ENCODE measurements at places on chromosomes 2 and 18.

DNA sequence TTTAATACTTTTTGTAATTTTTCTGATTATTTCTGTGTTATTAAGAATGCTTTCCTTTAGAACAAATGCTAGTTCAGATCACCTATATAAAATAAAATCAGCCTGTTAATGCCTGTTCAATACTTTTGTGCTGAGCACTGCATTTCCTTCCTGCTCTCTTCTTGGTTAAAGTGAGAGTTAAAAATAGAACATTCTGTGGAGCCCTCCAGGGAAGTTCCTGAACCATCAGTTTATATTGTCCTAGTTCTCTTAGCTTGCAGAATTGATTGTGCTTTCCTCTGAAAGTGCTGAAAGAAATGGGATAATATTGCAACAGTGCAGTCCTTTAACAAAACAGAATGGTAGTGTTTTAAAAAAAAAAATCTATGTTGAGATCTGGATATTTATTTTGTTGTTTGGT lies 74.6 kb upstream of the UBXN4 start:
- no peak for DNase-seq

GRCh38 chr2:201908901-201909300 lies 102.6 kb downstream of the CDK15 start:
- DNase-seq, result no peak

DNA sequence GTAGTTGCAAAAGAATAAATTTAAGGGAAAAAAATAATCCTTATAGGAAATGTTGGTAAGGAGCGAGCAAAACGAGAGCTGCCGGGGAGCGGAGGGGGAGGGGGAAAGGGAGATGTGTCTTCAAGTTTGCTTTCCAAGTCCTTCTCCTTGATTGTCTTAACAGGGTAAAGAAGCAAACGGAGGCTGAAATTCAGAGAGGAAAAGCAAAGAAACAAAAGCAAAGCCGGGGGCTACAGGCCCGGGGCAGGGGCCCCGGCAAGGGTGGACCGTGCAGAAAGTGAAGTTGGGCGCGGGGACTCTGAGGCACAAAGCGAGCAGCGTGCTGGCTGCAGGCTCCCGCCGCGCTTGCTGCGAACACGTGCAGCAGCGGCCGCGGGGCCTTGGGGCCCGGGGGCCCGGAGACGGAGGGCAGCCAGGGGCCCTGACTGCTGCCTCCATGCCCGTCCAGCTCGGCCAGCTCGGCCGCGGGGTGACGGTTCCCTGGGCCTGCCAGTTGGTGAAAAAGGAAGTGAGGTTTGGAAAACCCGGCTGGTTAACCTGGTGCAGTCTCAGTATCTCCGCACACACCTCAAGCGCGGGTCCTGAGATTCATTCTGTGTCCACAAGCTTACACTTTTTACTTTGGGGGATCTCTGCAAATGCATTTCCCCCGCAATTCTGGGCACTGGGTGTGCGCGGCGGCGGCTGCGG lies 4.1 kb downstream of the BCL11A start:
- DNase-seq, result peak; percentile 7

GRCh38 chr2:201938156-201938775 lies 95.4 kb upstream of the FZD7 start:
- DNase-seq, result no peak

GRCh38 chr2:182444806-182445205 lies 18.0 kb upstream of the PDE1A start:
- DNase-seq, result no peak

DNA sequence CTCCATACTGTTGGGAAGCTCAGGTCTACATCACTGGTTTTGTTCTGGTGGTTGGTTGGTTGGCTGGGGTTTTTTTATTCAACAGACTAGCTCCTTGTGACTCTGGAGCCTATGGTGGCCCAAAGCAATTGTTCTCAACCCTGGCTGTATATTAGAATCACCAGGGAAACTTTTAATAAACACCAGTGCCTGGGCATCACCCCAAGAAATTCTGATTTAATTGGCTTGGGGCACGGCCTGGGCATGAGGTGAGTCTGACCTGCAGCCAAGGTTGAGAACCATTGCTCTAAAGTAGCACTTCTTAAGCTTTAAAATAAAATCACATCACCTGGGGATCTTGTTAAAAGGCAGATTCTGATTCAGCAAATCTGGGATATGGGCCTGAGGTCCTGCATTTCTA lies 184.1 kb downstream of the C1D start:
- no peak for DNase-seq

GRCh38 chr2:168559187-168559586 lies 103.1 kb downstream of the CERS6 start:
- DNase-seq, result no peak

- no peak for DNase-seq
Measured at GRCh38 chr2:238235331-238235732, 4.5 kb downstream of the HES6 start.

GRCh38 chr18:63907664-63908063 lies at the start of gene SERPINB10:
Gene SERPINB10 (plus strand): TSS chr18:63907958. CDS start chr18:63915511, 7,553 bp downstream.
- DNase-seq, result no peak

DNA sequence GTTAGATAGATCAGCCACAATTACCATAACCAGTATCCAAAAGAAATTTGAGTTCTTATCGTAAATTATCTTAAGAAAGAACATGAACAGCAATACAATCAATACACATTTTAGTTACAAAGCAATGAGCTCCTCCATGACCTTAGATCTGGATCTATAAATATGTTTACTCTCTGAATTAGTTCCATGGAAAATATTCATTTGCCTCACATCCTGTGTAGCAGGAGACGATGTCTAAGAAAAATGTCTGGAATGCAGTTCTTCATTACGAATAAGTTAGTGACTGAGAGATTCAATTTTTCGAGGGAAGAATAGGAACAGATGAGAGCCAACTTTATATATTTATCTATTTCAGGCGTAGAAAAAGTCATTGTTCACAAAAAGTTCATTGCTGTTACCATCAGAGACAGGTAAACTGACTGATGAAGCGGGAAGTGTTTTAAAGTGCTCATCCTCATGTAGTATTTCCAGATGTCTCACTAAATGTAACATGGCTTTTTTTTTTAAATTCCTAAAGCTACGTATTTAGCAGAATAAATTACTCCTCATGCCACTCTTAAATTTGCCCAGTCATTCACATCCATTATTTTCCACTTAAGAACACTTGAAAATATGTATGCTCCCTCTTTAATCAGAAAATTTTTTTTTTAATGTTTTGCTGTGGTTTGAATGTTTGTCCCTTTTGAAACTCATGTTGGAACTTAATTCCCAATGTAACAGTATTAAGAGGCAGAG lies 106.5 kb upstream of the SCN1A start:
- DNase-seq, result no peak

GRCh38 chr2:62550461-62550860 lies 44.5 kb upstream of the TMEM17 start:
- DNase-seq, result no peak

DNA sequence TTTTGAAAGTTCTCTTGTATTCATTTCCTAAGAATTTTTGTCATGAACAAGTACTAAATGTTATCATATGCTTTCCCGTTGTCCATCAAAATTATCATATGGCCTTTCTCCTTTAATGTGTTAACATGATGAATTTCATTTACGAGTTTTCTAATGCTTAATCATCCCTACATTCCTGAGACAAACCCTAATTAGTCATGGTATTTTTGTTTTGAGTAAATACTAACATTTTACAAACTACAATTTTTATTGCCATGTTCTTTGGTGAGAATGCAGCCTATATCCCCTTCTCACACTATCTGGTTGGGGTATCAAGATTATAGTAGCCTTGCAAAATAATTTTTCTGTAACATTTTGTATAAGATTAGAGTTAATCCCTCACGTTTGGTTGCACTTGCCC lies 14.5 kb downstream of the SMAD2 start:
- no peak for DNase-seq

DNA sequence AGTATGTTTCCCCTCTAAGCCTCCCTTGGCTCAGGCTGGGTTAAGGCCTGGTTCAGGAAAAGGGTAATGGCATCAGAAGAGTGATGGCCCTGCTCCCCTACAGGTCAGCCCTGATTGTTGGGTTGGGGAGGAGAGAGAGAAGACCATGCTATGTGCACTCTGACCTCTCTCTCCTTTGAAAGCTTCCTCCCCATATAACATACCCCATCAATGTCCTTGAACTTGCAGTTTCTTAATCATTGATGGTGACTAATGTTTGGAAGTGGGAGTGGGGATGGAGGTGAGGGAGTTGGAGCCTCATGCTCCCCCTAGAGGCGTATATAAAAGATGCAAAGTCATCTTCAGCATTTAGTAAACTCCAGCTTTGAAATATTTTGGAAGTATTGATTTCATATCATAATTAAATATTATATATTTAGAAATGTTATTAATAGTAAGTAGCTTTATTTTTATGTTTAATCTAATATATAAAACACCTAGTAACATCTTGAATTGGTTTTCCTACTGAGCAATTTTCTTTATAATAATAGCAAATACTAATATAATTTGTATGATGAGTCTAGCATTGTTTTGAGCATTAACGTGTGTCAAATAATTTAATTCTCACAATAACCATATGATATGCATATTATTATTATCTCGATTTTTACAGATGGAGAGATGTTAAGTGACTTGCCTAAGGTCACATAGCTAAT lies 8.8 kb downstream of the PLCL1 start:
- DNase-seq, result no peak

- no peak for DNase-seq
Measured at GRCh38 chr2:216110620-216111019, 1.5 kb downstream of the XRCC5 start.

GRCh38 chr2:1736045-1736444 lies 8.3 kb downstream of the PXDN start:
- DNase-seq, result no peak

DNA sequence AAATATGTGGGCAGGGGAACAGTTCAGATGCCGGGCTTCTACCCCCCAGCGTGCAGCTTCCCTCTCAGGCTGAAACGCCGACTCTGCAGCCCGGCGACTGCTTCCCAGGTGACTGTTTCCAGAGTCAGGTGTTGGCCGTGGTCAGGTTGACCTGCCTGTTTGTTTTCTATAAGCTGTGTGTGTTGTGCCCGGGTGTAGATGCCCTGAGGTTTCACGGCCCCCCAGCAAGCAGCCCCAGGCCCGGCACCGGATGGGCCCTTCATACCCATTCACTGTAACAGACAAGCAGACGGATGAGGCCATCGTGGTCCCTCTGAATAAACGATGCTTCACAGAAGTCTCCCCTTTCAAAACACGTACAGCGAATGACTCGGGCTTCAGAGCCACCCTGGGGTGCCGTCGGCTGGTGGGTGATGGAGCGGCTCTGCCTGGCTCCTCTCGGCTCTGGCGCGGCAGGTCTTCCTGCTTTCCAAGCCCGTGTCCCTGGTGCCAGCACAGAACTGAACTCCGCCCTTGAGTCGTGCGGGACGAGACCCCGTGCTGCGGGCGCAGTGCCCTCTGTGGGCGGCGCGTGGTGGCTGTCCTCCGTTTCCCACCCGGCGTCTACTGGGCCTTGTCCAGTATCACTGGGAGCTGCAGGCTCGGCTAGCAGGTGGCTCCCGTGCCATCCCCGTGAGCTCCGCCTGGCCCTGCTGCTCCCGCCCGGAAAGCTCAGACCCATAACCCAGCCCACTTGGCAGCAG lies 15.0 kb upstream of the KCNG2 start:
- no peak for DNase-seq

DNA sequence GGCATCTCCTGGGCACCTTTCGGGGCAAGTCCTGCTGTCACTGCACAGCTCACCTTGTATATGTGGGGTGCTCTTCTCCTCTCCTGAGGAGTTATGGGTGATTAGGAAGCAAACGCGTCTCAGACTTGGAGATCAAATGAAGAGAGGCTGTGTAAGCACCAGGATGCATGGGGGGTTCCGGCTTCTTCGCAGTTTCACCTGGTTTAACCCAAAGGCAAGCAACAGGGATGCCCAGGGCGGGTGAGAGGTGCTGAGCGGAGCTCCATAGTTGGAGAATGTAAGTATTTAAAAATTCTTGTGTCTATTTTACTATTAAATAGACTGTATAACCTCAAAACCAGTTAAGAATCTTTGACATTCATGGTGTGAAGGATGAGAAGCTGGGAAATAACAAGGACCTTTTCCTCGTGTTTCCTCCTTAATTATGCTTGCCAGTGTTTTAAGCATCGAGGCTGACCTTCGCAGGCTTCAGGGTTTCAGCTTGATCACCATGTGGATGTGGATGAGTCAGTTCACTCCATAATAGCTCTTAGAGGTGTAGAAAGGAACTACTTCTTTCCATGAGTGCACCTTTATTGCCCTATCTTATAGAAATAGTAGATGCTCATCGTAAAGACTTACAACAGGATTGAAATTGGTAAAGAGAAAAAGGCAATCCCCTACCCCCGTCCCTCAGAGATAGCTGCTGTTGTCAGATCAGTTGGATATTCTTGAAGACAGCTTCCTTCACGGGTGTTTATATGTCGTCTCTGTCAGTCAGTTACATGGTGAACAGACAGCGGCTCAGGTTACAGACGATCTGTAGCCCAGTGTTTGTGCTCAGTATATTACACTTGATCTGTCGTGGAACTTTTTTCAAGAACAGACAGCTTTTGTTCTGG lies 201.1 kb downstream of the AGAP1 start:
- no peak for DNase-seq

GRCh38 chr2:234960175-234961088 lies 8.6 kb downstream of the SH3BP4 start:
- DNase-seq, result no peak

DNA sequence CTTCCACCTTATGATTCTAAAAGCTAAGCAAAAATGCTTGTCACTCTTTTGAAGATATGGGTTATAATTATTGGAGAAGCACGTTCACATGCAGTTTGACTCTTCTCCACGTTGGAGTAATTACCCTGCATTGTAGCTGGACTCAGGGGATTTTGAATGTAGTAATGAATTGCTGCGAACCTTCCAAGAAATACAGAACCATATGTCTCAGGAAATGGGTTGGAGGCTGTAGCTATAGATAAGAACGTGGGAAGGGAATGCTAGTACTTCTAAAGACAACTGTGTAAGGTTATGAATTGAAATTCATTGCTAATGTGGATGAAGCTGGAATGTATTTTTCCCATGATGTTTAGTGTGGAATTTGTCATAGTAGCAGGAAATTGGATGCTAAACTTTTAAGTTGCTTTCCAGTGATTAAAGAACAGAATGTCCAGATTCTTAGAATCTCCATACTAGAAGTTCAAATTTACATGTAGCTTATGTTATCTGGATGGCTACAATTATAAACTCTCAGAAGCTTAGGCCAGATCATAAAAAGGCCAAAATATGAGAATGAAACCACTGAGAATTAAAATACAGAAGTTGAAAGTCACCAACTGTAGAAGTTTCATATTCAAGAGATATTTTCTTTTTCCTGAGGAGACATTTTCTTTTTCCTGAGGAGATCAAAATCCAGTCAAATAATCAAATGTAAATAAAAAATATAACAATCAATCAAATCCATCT lies 27.3 kb upstream of the SPOPL start:
- no peak for DNase-seq

GRCh38 chr18:44536046-44536445 lies 144.6 kb upstream of the SETBP1 start:
- no peak for DNase-seq
